ENCODE measurements at places on chromosomes 16 and 17.

- DNase-seq = no peak
Measured at GRCh38 chr16:528111-529011, 849 bp downstream of the CAPN15 start.

DNA sequence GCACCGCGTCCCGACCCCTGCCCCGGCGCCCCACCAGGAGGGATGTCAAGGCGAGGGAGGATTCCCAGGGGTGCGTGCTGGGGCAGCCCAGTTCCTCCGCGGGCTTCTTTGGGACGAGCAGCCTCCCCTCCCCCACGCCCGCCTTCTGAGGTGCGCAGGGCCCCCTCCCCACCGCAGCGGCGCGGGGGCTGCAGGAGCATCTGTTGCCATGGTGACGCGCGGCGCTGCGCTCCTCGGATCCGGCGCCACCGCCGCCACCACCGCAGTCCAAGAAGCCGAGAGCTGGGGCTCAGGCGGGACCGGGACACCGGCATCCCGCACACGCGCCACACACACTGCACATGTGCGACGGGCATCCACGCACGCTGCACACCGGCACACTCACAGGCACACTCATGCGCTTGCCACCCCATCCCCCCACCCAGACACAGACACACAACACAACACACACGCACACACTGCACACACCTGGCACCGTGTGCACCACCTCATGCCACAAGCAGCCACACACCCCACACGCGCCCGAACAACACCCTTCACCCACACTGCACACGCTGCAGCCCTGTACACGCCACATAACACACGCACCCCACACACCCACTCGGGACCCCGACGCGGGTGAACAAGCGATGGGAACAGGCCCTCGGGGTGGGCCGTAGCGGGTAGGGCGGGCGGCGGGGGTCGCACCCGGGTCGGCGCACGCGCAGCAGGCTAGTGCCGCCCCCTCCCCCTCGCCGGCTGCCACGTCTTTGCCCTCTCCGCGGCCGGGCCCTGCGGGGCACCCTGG is 17.0 kb downstream of the ENPP7 start:
- no peak for DNase-seq

DNA sequence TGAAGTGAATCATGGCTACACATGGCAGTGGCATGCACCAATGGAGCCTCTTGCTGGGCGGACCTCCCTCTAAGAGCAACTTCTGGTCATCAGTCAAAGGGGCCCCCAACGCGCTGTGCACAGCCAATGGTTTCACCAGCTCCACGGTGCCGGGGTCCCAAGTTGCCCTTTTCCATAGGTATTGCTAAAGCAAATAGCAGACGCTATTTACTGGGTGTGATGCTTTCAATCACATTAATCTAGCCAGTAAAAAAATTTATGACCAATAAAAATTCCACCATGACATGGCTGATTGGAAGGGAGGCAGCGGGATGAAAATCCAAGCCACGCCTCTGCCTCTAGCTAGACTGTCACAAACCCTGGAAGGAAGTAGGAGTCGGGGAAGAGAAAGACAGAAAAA is 680.3 kb upstream of the SOX9 start:
- no peak for DNase-seq

- DNase-seq = no peak
Measured at GRCh38 chr17:55334285-55334684, 69.5 kb downstream of the HLF start.

DNA sequence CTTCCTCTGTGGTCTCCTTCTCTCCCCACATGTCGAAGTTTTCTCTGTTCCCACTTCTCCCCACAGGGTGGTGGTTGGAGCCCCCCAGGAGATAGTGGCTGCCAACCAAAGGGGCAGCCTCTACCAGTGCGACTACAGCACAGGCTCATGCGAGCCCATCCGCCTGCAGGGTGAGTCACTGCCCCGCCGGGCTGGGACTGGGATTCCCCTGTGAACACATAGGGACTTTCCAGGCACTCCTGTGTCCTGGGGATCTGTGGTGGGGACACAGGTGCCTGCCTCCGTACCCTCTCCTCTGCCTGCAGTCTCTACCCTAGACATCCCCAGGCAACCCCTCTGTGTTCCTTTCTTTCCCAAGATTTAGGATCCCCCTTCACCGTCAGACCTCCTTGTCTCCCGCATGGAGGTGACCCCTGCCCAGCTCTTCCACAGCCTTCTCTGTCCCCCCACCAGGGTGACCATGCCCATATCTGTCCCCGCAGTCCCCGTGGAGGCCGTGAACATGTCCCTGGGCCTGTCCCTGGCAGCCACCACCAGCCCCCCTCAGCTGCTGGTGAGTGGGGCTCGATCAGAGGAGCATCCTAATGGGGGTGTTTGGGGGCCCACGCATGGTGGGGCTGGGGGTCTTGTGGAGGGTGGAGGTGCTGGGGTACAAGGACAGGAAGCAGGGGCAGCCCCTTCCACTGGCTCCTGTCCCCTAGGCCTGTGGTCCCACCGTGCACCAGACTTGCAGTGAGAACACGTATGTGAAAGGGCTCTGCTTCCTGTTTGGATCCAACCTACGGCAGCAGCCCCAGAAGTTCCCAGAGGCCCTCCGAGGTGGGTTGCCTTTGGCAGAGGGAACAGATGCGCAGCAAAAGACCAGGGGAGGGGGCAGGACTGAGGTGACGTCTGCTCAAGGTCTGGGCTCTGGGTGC is 5.8 kb downstream of the ITGAM start:
- DNase-seq = no peak

- no peak for DNase-seq
Measured at GRCh38 chr17:4938069-4938491, 1.8 kb downstream of the SLC25A11 start.

DNA sequence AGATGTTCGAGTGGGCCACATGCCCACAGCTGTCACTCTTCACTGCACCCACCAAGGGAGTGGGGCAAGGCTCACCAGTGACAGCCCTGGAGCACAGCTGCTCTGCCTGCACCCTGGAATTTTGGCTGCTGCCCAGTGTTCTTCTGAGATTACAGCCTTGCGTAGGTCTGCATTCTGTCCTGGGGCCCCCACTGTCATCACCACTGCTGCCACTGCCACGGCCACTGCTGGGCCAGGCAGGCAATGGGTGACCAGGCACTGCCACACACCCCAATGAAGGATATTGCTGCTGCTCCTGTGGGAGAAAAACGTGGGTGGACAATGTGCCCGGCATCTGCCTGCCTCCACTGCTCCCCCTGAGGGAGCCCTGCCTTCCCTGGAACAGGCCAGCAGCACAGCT is 1717.0 kb downstream of the TP53TG3F start:
- DNase-seq = peak; percentile 48

DNA sequence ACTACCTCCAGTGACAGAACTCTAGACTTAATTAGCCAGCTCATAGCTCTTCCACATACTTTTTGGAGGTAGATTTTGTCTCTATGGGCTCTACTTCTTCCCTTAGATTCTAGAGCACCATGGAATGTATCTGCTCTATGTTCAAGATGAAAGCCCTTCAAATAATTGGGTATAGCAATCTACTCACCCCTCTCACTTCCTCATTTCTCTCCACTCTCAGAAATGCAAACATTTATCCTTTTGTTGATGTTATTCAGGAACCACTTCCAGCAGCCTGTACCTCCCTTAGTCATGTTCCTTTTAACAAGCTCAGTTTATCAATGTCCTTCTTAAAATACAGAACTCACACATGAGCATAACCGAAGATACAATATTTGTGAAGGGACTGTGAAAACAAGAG is 78.5 kb downstream of the GRIN2A start:
- DNase-seq = no peak
